Activated T-helper 1 cell treated with anti-CD3 and anti-CD28 coated beads, Interleukin-12 subunit alpha, Interleukin-12 subunit beta, Interleukin-2, Interleukin-4 antibody, amounts not matched to agents 30 ng/mL and 10 ng/mL and 1 ng/mL, durations not matched to agents 14 hours and 24 hours and 36 hours (primary cell): ENCODE measurements at places on chromosomes 12 and 14. TPM values are rescaled to one million over a fixed set of nuclear protein-coding genes. Genes with fewer than 3 reads are reported as not detected.

DNA sequence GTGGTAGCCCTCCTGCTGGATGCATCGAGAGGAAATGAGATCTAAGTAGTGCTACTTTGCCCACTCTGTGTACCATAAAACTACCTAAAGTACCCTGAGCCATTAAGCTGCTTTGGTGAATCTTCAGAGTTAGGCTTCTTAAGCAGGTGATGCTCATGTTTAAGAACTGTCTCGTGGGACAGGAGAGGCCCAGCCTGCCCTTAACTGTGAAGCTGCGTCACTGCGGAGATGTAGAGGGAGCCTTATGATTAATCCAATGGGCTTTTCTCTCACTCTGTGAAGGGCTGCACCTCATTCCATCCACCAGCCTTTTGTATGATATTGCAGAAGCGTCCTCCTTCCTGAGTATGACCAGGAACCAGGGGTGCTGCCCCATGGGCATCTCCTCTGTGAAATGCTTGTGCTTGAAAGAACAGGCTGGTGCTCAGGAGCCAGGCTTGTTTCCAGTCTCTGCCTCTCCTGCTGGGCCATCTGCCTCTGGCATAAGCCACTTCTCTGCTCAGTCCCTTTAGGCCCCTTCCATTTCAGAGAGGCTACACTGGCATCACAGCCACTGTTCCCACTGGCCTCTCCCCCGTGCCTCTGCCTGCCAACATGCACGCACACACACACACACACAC lies 6.8 kb upstream of the CCDC177 start:
- no peak for DNase-seq

DNA sequence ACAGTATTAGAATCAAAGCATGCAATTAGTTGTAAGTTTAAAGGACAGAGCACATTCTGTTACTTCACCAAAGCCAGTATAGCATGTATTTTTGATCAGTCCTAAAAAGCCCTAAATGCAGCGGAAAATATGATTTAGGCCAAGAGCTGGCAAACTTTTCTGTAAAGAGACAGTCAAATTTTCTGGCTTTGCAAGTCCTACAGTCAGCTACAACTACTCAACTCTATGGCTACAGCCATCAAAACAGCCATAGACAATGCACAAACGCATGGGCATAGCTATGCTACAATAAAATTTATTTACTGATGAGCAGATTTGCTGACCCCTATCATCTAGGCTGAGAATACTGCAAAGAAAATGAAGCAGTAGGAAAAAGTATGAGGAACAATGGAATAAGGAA lies 52.9 kb downstream of the ATXN2 start:
- no peak for DNase-seq

The PTPN21 gene
- total RNA-seq, result 0.07 and 0.31 TPM in 2 replicates

The DCN gene
- not detected in 2 replicates for total RNA-seq

The OR11H12 gene
- total RNA-seq, result not detected in 2 replicates

The G2E3 gene
- 21.5 and 24.1 TPM in 2 replicates for total RNA-seq
